Epithelial cell of esophagus (primary cell): ENCODE measurements at places on chromosomes 12 and 14.

DNA sequence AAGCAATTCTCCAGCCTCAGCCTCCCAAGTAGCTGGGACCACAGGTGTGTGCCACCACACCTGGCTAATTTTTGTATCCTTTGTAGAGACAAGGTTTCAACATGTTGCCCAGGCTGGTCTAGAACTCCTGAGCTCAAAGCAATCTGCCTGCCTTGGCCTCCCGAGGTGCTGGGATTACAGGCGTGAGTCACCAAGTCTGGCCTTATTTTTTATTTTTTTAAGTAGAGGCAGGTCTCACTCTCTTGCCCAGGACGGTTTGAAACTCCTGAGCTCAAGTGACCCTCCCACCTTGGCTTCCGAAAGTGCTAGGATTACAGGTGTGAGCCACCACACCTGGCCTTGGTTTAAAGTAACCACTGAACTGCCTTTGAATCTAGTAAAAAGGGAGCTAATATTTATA is 56.8 kb downstream of the SPPL3 start:
- DNase-seq = peak; percentile 17

- DNase-seq = no peak
Measured at GRCh38 chr12:124428792-124429281, 133.9 kb downstream of the RFLNA start.

DNA sequence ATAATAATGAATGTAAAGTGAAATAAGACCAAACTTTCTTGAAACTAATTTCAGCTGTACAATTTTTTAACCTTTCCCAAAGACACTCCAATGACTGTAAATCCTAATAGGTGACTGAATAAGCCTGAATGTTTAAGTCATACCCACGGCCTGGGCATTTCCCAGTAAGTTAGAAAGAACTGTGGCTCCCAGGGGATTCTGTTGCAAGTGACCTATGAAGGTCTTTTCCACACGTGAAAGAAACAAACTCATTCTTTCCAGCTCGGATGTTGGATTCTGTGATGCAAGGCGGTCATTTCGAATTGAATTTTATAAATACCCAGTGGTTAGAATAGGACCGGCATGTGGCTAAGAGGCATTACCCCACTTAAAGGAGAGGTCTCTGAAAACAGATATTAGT is 1134.4 kb downstream of the GALC start:
- no peak for DNase-seq

GRCh38 chr12:41344776-41345470 is 156.8 kb downstream of the PDZRN4 start:
- no peak for DNase-seq

DNA sequence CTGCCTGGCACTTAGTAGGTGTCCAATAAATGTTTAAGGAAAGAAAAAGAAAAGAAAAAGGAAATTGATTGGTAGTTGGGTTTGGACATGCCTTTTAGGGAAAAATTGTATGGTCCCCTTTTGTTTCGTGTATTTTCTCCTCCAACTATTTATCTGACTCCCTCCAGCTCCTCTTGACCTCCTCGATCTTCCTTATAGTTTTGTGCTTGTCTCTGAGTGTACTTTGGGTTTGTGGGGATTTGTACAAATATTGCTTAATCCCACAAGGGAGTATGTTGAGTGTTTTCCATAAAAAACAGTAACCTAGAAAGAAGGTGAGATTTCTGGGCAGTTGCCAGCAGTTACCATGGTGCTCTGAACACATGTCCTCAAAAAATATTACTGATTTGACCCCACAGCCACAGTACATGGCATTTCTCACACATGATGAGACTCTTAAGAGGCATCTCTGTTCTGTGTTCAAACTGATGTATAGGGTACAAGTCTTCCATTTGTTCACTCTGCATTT is 15.7 kb downstream of the PLEKHG7 start:
- no peak for DNase-seq

DNA sequence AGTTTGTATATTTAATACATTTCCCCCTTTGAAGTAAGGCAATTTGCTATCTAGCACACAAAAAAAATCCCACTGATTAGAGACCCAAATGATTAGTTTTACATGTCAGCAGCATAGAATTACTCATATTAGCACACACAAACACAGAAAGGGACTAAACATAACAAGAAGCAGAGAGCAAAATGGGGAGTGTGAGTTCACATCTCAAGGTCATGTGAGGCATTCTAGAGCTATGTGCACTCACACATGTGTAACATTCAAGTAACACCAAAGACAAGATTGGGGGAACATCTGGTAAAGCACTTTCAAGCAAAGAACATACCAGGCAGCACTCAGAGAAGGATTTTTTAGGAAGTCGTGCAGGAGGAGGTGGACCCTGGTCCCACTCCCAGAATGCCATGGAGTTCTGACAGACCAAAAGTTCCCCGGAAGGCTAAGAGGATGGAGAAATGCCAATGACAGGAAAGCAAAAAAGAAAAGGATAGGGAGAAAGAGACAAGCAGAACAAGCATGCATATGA is 105.8 kb upstream of the SINHCAF start:
- DNase-seq = no peak

DNA sequence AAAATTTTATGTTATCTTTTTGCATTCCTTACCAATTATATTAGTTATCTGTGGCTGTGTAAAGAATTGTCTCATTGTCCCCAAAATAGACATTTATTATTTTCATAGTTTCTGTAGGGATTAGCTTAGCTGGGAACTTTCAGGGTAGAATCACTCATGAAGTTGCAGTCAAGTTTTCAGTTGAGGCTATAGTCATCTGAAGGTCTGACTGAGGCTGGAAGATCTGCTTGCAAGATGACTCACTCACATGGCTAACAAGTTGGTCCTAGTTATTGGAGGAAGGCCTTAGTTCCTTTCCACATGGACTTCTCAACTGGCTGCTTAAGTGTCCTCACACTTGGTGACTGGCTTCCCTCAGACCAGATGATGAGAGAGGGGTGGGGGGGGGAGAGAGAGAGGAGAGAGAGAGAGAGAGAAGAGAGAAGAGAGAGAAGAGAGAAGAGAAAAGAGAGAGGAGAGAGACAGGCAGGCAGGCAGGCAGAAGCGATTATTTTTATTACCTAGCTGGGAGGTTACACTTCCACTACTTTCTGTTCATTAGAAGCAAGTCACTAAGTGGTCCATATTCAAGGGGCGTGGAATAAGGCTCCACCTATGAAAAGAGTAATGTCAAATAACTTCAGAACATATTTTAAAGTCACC is 6.4 kb downstream of the AP5M1 start:
- DNase-seq = no peak

- no peak for DNase-seq
Measured at GRCh38 chr14:67421356-67422224, 9.6 kb upstream of the PLEK2 start.

GRCh38 chr14:72666610-72667009 is 227.3 kb downstream of the DPF3 start:
- DNase-seq = peak; percentile 91

GRCh38 chr12:57101892-57102695 is 9.1 kb downstream of the STAT6 start:
- DNase-seq = peak; percentile 37

DNA sequence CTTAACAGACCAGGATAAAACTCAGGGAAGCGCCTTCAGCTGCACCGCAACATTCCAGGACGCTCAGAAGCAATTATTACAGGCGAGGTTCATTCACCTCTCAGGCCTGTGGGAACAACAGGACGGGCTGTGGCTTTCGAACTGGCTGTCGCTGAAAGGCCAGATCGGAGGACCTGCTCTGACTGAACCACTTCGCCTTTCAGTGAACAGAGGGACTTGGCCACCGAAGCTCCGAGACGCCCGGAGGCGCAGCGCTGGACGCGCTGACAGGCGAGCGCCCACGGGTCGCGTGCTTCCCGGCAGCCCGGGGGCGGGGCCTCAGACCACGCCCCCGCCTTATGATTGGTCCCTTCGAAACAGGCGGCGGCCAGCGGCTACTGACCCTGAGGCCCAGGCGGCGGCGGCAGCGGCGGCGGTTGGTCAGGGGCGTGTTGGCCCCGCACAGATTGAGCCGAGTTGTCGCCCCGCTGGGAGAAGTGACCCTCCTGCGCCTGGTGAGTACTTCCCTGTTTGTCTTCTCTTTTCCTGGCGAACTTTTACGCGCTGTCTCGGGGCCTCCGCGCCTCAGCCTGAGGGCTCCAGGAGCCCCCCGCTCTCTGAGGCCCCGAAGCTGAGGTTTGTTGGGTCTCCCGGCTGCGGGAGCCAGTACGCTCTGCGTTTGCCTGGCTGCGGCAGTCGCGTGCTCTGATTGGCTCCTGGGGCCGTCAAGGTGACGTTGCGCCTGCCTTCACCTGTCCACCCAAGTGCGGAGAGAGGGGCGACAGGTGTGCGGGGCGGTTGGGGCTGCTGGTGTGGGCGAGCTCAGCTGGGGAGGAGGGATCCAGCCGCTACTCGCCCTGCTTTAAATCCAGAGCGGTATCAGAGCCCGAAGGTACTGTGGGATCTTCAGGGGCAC is at the start of gene GAS2L3:
Gene GAS2L3, plus strand, starts transcription at position 393 of the 895 bp plus-strand sequence. CDS start 21,221 bp downstream, outside the sequence.
- peak; percentile 84 for DNase-seq

DNA sequence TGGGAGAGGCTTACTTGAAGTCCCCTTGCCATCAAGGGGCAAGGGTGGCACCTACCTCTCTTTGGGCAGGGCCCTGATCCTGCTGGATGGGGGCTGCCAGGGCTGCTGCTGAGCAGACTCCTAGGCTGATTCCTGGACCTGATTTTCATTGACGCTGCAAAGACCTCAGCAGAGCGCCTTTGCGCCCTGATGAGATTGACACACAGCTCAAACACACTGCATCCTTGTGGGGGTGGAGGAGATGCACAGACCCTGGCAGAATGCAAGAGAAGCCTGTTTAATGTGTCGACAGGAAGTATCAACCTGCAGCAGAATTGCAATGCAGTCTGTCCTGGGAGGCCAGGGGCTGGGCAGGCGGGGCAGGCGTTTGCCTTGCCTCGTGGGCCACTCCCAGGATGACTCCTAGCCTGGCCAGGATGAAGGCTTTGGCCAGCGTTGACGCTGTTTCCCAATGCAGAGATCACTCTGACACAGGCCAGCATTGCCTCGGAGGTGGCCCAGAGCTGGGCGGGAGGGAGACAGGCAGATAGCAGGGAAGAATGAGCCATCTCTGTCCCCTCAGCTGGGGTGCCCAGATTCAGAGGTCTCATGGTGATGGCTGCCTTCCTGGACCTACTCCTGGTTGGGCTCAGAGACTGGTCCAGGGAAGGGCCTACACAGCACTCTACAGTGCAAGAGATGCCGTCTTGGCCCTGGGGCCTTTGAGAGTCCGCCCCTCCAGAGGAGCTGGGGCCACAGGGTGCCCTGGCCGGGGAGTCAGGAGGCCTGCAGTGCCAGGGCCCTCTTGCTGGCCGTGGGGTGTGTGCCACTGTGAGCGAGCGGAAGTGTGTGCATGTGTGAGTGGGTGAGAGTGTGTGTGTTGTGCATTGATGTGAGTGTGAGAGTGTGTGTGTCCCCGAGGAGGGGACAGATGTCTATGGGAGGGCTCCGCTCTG is 108.3 kb downstream of the KIF26A start:
- DNase-seq = no peak

GRCh38 chr14:52325126-52325525 is 11.0 kb downstream of the PTGER2 start:
- peak; percentile 93 for DNase-seq

GRCh38 chr14:67270145-67270753 is 29.0 kb downstream of the PALS1 start:
- DNase-seq = no peak

DNA sequence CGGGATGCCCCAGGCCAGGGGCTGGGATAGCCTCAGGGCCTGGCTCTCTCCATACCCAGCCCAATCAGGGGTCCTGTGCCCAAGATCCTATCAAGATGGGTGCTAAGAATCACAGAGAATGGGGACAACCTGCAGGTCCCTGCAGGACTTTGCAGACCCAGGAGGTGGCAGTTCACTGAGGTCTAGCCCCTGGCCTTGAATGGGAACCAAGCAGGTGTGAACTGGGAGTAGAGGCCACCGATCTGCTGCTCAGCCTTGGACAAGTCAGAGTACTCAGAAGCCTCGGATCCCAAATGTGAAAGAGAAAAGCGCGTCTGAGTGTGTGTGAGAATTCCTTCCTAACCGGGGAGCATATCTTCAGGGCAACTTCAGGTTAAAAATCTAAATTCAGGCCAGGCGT is 76.2 kb downstream of the ARL6IP4 start:
- DNase-seq = no peak

GRCh38 chr12:16330560-16330959 is 16.9 kb upstream of the MGST1 start:
- no peak for DNase-seq

GRCh38 chr12:52828156-52828555 is 6.0 kb downstream of the KRT79 start:
- DNase-seq = no peak

DNA sequence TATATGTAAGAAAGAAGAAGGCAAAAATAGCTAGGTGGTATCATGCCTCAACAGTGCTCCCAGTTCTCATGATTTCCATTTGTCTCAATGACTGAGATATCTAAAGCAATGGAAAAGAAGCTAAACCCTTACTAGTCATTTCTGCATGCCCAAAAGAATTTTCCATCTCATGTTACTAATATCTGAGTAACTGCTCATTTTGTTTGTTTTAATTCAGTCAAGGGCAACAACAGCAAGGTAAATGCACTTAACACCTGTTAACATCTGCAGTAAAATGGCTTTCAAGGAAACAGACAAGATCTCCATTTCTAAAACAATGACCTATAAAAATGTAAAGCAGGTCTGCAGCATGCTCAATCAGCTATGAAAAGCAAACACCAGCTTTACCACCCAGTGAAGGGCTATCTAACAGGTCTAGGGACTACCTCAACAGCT is 19.4 kb upstream of the SELPLG start:
- no peak for DNase-seq

DNA sequence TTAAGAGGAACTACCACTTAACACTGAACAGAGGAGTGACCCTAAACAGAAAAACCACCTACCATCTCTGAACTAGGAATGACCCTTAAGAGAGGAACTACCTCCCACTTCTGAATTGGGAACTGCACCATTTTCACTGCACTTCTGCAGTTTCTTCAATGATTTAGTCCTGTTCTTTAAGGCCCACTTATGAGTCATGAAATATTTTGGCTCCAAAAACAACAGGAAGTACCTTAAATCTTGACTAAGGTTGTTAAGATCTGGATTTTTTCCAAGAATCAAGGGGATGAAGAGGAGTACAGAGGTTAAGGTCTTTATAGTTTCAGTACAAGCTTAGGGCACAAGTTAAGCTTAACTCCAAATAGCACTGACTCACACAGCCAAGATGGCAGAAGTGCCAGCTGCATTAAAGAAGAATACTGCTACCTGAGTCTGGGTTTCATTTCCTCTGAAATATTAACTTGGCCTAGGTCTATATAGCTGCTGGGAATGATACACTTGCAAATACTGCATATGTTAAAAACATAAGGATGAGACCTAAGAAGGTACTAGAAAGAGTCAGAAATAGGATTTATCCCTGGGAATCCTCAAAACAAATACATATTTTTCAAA is 4.2 kb downstream of the NPC2 start:
- peak; percentile 34 for DNase-seq

DNA sequence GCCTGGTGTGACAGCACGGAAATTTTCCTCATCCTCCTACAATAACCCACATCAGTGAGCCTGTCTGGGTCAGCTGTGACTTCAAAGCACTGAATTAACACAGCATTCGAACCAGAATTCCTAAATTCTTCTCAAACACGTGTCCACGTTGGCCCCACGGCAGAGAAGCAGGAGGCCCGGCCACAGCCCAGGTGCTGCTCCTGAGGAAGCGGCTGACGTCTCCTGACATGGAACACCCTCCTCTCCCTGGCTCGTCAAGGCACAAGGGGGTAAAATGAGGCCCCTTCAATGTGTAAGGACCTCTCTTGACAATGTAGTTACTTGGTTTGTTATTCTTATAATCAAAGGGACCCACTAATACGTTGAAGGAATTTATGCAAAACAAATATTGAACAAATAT is 156.3 kb upstream of the GSC start:
- DNase-seq = no peak
